ENCODE measurements at places on chromosomes 7 and 10.

DNA sequence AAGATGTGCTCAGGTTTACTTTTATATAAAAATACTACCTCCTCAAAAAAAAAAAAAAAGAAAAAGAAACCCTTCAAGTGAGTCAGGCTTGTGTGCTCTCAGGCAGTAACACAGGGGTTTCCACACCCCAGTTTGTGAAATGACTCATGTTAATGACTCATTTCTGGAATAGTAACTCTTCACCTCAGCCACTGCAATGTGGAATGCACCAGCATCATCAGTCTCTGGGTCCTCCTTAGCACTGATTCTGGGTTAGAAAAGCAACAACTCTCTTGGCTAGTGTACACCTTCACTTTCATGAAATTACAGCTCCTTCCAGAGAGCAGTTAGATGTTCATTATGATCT is 110.6 kb downstream of the EMX2 start:
- no peak overlapping the region for H3K4me3 ChIP-seq
- peaks cover 9% of the 10 kb centered on the region for H3K27me3 ChIP-seq
- no peaks in the 10 kb centered on the region for H3K36me3 ChIP-seq
- DNase-seq, result no peak
- H3K27ac ChIP-seq, result no peak overlapping the region
- peaks cover 3% of the 10 kb centered on the region for H3K4me1 ChIP-seq

DNA sequence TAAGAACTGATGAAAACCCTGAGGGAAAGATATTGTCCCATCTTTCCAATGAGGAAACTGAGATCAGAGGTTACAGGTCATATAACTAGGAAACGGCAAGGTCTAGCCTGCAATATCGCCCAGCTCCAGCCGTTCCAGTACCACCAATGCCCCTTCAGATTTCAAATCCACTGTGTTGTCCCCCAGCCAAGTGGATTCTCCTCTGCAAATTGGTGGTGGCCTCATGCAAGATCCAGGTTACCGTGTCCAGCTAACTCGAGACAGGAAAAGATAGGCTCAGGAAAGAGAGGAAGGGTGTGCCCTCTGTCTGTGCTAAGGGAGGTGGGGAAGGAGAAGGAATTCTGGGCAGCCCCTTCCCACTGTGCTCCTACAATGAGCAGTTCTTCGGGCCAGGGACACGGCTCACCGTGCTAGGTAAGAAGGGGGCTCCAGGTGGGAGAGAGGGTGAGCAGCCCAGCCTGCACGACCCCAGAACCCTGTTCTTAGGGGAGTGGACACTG is 25.3 kb downstream of the PRSS2 start:
- peaks cover 80% of the 10 kb centered on the region for H3K36me3 ChIP-seq
- DNase-seq, result no peak
- peaks cover 49% of the 10 kb centered on the region for H3K4me1 ChIP-seq
- H3K27me3 ChIP-seq, result no peaks in the 10 kb centered on the region

- DNase-seq, result no peak
- H3K4me1 ChIP-seq, result peaks cover 7% of the 10 kb centered on the region
- H3K27ac ChIP-seq, result no peak overlapping the region
- no peaks in the 10 kb centered on the region for H3K36me3 ChIP-seq
- H3K27me3 ChIP-seq, result no peaks in the 10 kb centered on the region
- no peak overlapping the region for H3K4me3 ChIP-seq
Observed at GRCh38 chr10:72616716-72617115, 9.2 kb downstream of the MICU1 start.

DNA sequence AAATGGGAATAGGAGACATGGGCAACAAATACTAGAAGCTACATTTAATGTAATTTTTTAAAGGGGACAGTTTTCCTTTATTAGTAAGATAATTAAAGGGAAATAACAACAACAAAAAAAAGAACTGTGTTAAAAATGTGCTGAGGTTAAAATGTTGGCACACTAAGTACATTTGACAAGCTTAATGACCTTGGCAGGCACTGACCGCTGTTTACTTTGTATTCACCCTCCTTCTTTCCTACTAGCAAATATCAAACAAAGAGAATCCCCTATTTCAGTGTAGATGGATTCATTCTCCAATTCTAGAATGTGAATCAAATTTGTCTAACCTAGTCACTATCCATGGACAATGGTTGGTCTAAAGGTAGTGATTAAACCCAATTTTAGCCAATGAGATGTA is 77.5 kb upstream of the TOMM7 start:
- no peak overlapping the region for H3K27ac ChIP-seq
- no peak overlapping the region for H3K4me3 ChIP-seq
- H3K36me3 ChIP-seq, result no peaks in the 10 kb centered on the region
- H3K4me1 ChIP-seq, result peaks cover 4% of the 10 kb centered on the region

DNA sequence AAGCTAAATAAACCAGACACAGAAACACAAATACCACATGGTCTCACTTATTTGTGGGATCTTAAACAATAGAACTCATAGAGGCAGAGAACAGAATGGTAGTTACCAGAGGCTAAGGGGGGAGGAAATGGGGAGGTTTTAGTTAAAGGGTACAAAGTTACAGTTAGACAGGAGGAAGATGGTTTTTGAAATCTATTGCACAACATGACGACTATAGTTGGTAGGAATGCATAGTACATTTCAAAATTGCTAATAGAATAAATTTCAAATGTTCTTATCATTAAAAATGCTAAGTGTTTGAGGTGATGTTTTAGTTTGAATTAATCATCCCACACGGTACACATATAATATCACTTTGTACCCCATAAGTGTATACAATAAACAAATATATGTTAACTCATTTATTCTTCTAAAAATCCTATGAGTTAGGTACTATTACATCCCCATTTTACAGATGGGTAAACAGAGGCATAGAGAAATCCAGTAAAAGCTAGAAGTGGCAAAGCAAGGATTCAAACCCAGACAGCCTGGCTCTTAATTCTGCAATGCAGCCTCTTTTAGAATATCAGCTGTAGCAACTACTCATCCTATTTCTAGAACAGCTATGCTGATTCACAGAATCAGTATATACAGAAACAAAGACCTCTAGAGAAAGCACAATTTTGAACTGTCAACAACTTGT is 50.9 kb downstream of the HBP1 start:
- H3K4me3 ChIP-seq, result no peak overlapping the region
- no peaks in the 10 kb centered on the region for H3K27me3 ChIP-seq
- H3K4me1 ChIP-seq, result no peaks in the 10 kb centered on the region

DNA sequence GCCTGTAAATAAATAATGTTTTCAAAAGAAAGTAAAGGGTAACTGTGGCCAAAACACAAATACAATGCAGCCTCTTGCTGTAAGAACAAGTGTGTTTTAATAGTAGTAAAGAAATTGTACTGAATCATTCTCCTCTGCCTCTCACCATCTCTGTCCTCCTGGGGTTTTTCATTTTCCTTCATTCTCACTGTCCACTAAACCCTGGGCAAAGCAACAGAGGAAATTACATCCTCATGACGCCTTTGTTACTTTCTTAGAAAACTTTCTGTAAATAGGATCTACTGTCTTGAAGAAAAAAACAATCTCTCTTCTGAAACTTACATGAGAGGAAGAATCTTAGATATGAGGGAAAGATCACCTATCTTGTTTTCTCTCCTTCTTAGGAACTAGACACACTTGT is 54.6 kb downstream of the ASB4 start:
- DNase-seq, result no peak
- no peaks in the 10 kb centered on the region for H3K27me3 ChIP-seq
- H3K4me3 ChIP-seq, result no peak overlapping the region
- no peaks in the 10 kb centered on the region for H3K36me3 ChIP-seq

DNA sequence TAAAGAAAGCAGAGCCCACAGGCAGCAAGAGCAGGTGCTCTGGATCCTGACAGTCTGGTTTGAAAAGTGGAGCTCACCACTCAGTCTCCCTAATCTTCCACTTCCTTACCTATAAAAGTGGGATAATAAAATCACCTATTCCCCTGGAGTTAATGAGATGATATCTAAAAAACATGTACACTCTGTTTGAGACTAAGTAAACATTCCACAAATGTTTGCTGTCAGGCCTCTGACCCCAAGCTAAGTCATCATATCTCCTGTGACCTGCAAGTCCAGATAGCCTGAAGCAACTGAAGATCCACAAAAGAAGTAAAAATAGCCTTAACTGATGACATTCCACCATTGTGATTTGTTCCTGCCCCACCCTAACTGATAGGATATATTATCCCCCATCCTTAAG is 1324.5 kb downstream of the XPNPEP1 start:
- H3K4me3 ChIP-seq, result no peak overlapping the region
- no peaks in the 10 kb centered on the region for H3K4me1 ChIP-seq
- no peaks in the 10 kb centered on the region for H3K27me3 ChIP-seq
- no peak for DNase-seq
- no peak overlapping the region for H3K27ac ChIP-seq

GRCh38 chr7:107138696-107139420 is 29.9 kb upstream of the HBP1 start:
- no peaks in the 10 kb centered on the region for H3K27me3 ChIP-seq
- no peak overlapping the region for H3K4me3 ChIP-seq
- H3K27ac ChIP-seq, result no peak overlapping the region

GRCh38 chr10:21727452-21728168 is 193.6 kb downstream of the MLLT10 start:
- H3K36me3 ChIP-seq, result peaks cover 27% of the 10 kb centered on the region
- no peak for DNase-seq
- peaks cover 12% of the 10 kb centered on the region for H3K4me1 ChIP-seq
- H3K4me3 ChIP-seq, result no peak overlapping the region
- H3K27ac ChIP-seq, result peak overlapping the region; percentile 42
- H3K27me3 ChIP-seq, result no peaks in the 10 kb centered on the region

DNA sequence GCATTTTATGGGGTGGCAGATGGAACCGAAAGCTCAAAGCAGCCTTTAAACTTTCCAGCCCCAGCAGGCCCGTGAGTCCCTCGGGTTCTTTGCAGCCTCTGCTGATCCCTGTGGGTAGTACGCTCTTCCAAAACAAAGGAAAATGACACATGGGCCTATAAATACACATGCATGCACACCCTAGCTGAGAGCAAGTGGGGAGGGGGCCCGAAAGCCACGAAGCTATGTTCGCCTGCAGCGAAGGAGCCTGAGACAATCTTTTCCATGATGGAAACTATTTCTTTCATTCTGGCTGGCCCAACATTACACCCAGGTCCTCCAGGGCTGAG is 32.2 kb downstream of the CALML5 start:
- DNase-seq, result no peak
- peaks cover 10% of the 10 kb centered on the region for H3K27me3 ChIP-seq
- H3K36me3 ChIP-seq, result no peaks in the 10 kb centered on the region
- H3K4me3 ChIP-seq, result no peak overlapping the region

- no peaks in the 10 kb centered on the region for H3K27me3 ChIP-seq
- peaks cover 35% of the 10 kb centered on the region for H3K4me1 ChIP-seq
- H3K4me3 ChIP-seq, result no peak overlapping the region
Observed at GRCh38 chr7:38215115-38215514, 37.1 kb downstream of the STARD3NL start.
